ENCODE measurements at places on chromosomes 1 and 21.

DNA sequence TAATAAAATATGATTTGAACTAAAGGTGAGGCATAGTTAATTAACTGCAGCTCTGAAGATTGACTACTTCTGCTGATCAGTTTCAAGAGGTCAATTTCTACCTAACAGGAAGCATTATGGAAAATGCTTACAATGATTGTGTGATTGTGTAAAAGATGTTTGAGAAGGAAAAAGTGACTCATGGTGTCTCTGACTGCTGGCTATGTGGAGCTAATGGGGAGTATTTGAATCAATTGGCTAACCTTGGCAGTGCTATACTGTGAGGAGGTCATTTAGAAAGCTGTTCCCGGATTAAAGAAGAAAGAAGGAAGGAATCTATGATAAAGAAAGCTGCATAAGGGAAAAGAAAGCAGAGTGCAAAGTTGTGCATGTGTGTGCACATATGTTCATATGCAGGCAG is 376.5 kb downstream of the ADGRL2 start:
- DNase-seq, result no peak

GRCh38 chr1:151352021-151352718 is 5.1 kb upstream of the RFX5 start:
- no peak for DNase-seq

- no peak for DNase-seq
These were observed 508.8 kb upstream of the ZP4 start for GRCh38 chr1:238399558-238399957.

DNA sequence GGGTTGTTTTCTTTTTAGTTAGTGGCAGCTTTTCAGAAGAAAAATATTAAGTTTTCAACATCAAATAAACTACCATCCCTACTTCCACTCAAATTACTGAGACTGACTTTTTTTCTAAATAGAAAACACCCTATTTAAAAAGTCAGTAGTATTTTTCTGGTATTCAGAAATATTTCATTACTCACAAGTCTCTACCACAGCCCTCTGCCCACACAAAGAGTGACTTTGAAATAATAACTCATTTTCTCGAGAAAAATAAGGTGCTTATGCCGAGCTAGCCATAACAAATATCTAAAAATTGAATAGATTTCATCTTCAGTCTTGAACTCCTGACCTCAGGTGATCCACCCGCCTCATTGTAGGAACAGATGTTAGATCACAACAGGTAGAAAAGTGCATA is 41.8 kb upstream of the USP25 start:
- DNase-seq, result no peak

- DNase-seq, result no peak
These were observed 7.8 kb downstream of the HCN3 start for GRCh38 chr1:155285063-155285462.

DNA sequence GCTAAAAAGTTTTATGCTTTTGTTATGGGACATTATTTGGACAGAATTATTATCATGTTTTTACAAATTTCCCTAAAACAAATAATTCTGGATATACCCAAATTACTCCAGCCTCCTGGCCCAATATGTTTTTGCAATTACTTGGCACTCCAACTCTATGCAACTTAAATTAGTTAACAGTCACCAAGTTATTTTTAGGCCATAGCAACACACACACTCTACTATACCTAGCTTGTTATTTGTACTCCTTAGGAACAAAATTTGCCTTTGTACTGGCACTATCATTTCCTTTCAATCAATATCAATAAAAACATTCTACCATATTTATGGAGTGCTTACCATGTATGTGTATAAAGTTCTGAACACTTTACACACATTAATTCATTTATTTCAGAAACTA is 7.7 kb downstream of the DUSP10 start:
- no peak for DNase-seq

GRCh38 chr21:41950941-41951351 is 2.9 kb downstream of the C2CD2 start:
- no peak for DNase-seq

- DNase-seq, result no peak
These were observed 29.6 kb downstream of the CHIA start for GRCh38 chr1:111320066-111320879.

- no peak for DNase-seq
These were observed 4.4 kb downstream of the JAM2 start for GRCh38 chr21:25643486-25643885.

GRCh38 chr1:168086438-168086837 is 50.3 kb downstream of the GPR161 start:
- DNase-seq, result no peak

DNA sequence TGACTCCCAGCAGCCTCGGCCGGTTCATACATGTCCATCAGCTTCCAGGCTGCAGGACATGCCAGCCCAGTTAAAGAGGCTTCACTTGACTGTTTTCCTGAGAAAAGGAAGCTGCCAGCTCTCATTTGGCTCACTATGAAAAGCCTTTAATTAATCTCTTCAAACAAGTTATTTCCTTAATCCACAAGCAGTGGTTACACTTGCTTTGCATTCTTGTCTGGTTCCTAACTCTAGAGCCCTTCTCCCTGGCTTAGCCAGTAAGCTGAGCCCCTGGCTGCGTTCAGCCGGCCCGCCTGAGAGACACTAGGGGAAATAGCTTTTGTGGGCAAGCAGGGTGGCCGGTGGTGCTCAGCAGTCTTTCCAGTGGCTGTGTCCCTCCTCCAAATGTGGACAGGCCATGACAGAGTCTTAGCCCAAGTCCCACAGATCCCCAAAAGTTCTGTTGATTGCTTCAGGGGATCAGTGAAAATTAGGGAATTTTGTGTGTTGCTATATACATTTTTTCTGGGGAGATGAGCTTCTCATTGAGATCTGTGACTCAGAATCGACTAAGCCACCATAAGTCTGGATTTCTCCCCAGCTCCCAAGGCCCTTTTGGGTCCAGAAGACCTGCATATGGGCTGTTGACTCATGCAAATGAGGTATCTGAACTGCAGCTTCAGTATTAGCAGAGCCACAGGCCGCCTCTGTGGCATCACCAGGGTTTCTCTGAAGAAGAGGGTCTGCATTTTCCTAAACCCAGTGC is 10.1 kb downstream of the ATF3 start:
- DNase-seq, result no peak

- no peak for DNase-seq
These were observed 11.0 kb downstream of the KLHL21 start for GRCh38 chr1:6591644-6592043.

DNA sequence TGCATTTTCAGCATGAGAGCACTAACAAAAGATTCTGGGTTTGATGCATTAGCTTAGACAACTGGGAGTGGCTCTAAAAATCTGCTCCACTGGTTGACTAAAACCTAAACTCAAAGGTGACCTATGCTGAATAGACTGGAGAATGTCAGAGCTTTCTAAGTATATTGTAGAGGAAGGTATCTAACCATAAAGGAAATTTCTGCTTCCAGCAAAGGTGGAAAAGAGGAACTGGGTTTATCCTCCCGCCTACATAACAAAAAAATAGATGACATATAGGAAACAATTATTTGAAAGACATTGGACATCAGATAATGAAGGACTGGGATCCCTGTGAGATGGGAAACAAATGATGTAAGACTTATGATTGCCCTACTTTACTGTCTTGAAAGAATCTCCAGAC is 35.8 kb upstream of the CR2 start:
- DNase-seq, result no peak

- DNase-seq, result no peak
These were observed 6.5 kb downstream of the RNF207 start for GRCh38 chr1:6212193-6212959.

DNA sequence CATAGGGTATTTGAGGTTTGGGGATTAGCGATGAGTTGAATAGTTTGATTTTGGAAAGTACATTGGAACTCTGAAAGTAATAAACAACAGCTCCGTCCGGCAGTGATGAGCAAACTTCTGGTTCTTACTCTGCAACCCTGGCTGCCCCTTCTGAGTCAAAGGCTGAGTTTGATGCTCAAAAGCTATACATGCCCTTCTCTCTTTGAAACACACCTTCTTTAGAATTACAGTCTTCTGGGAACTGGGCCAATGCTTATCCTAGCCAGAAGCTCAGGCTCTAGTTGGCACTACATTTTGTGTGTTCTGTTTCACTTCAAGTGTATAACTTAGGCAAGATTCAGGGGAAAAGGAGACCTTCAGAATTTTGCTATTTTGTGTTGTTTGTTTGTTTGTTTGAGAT is 9.3 kb downstream of the AHCYL1 start:
- no peak for DNase-seq

- DNase-seq, result no peak
These were observed 46.4 kb downstream of the DHX9 start for GRCh38 chr1:182885591-182885990.

- peak; percentile 51 for DNase-seq
These were observed 9.6 kb downstream of the TRIM11 start for GRCh38 chr1:228396770-228397662.

DNA sequence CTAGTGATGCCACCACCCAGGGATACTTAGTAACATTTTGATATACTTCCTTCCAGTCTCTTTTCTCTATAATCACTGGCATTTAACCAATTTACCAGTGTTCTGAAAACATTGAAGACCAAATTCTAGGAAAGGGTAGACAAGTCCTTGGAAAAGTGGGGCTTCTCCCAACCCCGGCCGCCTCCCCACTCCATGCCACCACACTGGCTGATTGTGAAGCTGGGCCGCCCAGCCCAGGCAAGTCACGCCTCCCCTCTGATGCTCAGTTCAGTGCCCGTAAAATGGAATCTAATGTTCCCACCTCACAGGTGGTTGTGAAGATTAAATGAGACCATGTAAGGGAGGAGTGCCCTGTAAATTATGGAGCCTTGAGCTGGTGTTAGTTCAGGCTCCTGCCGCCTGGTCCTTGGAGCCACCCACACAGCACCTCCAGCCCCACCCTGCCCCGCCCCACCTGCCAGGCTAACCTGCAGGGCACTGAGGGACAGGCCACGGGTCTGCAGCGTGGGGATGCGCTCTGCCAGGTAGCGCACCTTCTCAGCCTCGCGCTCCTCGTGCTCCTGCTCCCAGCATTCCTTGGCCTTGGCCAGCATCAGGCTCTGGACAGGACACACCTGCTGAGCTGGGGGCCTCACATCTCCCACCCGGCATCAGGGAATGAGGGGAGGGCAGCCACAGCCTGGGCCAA is 7.3 kb downstream of the TNNI1 start:
- no peak for DNase-seq

- no peak for DNase-seq
These were observed 11.4 kb upstream of the OLIG1 start for GRCh38 chr21:33058527-33058926.

DNA sequence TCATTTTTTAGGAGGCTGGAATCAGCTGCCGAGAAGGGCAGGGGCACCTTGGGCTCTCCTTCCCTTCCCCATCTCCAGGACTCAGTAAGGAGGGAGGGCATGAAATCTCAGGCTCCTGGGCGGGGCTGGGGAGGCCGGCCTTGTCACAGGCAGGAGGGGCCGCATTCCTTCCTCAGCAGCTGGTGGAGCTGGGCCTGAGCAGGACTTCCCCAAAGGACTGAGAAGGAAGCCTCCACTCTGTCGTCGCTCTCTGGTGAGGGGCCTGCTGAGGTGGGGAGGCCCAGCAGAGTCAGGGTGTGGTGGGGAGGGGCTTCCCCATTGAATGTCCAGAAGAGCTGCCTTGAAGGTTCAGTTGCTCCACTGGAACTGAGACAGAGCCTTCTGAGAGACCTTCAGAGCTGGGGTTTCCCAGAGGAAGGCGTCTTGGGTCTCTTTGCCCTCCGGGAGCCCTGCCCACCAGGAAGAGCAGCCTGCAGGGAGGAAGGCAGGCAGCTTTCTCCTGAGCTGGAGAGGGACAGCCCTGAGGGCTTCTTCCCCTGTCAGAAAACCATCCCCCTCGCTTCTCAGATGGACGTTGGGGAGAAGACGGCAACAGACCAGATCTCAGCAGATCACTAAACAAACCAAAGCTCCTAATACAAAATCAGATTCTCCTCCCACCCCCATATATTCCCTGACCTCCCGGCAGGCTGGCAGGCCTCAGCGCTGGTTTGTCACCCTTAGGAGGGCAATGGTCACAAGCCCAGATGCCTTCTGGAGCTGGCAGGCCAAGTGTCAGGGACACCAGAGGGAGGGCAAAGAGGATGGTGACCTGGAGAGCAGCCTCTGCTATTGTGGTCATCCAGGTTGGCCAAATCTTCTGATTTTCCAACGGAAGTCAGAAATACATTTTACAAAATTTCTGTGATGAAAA is 10.7 kb downstream of the KCNA10 start:
- peak; percentile 74 for DNase-seq

- peak; percentile 82 for DNase-seq
These were observed 49.9 kb upstream of the CYP2J2 start for GRCh38 chr1:59976194-59977074.

- no peak for DNase-seq
These were observed 233.9 kb downstream of the KIF26B start for GRCh38 chr1:245388687-245389086.

DNA sequence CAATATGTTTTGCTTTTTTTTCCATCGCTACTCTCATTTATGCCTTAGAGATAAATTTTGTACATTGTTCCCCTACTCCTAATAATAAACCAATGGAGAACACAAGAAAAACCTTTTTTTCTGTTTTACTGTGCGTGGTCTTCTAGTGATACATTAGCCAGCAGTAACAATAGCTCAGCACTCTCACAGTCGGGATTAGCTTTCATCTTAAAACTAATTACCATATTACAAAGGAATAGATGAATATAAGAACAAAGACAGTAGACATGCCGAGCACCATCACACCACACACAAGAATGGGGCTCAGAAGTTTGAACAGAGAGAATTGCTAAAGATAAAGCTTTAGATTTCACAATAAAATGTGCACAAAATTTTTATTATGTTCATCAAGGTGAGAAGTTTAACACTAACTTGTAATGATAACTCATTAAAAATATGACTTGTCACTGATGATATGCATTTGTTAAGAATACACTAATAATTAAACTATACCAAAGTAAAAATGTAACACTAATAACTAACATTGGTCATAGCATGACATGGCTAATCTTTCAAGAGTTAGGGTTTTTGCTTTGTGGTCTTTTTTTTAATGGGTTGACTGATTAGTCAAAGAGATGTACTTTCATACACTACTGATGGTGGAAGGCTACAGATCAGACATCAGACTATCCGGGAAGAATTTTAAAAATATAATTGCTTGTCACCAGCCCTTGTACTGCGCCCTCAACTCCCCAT is 61.8 kb downstream of the EXTL2 start:
- no peak for DNase-seq

- DNase-seq, result no peak
These were observed 150.0 kb downstream of the TPR start for GRCh38 chr1:186225096-186225495.

GRCh38 chr1:209387271-209387968 is 196.1 kb upstream of the CAMK1G start:
- DNase-seq, result no peak

DNA sequence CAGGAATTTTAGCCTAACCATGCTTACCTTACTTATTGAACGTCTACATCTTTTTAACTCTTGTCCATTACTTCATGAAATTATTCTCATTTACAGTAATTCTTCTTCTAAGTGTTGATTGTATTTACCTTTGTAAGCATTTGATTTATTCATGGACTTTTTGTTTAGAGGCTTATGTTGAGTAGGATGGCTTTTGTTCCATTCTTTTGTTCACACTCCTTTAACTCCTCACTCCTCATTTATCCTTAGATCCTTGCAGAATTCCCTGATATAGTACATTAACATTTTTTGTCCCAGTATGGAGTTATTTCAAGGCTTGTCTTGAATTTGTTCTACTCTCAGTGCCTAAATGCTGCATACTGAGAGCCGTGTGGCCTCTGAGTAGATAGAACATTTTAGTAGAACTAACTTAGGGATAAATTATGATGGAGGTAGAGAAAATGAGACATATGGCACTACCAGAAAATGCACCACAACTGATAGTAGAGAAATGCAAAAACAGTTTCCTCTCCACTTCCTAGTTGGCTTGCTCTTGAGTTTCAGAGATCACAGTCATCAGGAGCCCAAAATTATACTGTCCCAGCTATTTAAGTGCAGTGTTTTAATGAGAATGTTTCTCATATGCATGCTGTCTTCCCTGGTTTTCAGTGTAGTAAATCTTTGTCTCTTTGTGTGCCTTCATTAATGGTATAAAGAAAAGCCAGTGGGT is 69.5 kb downstream of the KCNK2 start:
- DNase-seq, result no peak

Measured in tibial artery (tissue), 4 donors.